ENCODE measurements at places on chromosomes 13 and 19. TPM values are rescaled to one million over a fixed set of nuclear protein-coding genes. Genes with fewer than 3 reads are reported as not detected.

GRCh38 chr13:40562975-40563349 is 103.5 kb downstream of the FOXO1 start:
- no peak overlapping the region for H3K4me3 ChIP-seq
- no peak for DNase-seq
- no peaks in the 10 kb centered on the region for H3K36me3 ChIP-seq
- H3K4me1 ChIP-seq: peaks cover 79% of the 10 kb centered on the region
- H3K27me3 ChIP-seq: no peaks in the 10 kb centered on the region

- H3K4me3 ChIP-seq: no peak overlapping the region
- DNase-seq: peak; percentile 18
- no peaks in the 10 kb centered on the region for H3K36me3 ChIP-seq
- H3K27ac ChIP-seq: peak overlapping the region; percentile 79
These were observed 155.9 kb upstream of the KLF12 start for GRCh38 chr13:74289861-74290773.

- H3K27me3 ChIP-seq: no peaks in the 10 kb centered on the region
- H3K4me1 ChIP-seq: peaks cover 30% of the 10 kb centered on the region
- H3K4me3 ChIP-seq: peak overlapping the region; percentile 74
- H3K36me3 ChIP-seq: no peaks in the 10 kb centered on the region
- peak overlapping the region; percentile 73 for H3K27ac ChIP-seq
These were observed 574 bp downstream of the SH3GL1 start for GRCh38 chr19:4399812-4400134.

DNA sequence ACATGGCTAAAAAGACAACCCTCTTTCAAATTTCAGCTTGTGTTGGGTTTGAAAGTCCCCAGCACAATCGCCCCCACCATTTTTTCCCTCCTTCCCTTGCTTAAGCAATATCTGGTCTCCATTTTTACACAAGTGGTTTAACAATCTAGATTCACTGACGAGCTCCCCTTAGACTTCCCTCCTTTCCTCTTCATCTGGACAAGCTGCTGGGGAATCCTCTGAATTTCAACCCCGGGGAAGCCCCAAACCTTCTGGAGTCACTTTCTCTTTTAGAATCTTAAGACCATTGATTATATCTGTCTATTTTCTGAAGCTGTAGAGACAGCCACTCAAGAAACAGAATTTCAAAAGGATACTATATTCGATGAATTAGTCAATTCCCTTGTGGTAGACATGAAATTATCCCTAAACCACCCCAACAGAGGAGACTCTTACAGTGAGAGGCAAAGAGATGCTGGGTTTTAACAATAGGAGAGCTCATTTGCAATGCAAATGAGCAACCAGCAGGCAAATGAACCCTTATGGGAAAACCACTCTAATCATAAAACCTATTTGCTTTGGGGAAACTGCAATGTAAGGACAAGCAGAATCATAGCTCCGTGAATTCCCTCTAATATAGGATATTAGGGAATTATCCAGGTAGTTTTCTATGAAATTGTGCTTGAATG is 78.9 kb downstream of the TEX26 start:
- no peaks in the 10 kb centered on the region for H3K27me3 ChIP-seq
- no peaks in the 10 kb centered on the region for H3K4me1 ChIP-seq
- no peak overlapping the region for H3K4me3 ChIP-seq
- no peaks in the 10 kb centered on the region for H3K36me3 ChIP-seq
- H3K27ac ChIP-seq: no peak overlapping the region
- no peak for DNase-seq

GRCh38 chr13:108708921-108709320 is 79.5 kb downstream of the MYO16 start:
- no peaks in the 10 kb centered on the region for H3K4me1 ChIP-seq
- H3K27ac ChIP-seq: no peak overlapping the region
- no peak overlapping the region for H3K4me3 ChIP-seq
- H3K27me3 ChIP-seq: no peaks in the 10 kb centered on the region
- DNase-seq: no peak

DNA sequence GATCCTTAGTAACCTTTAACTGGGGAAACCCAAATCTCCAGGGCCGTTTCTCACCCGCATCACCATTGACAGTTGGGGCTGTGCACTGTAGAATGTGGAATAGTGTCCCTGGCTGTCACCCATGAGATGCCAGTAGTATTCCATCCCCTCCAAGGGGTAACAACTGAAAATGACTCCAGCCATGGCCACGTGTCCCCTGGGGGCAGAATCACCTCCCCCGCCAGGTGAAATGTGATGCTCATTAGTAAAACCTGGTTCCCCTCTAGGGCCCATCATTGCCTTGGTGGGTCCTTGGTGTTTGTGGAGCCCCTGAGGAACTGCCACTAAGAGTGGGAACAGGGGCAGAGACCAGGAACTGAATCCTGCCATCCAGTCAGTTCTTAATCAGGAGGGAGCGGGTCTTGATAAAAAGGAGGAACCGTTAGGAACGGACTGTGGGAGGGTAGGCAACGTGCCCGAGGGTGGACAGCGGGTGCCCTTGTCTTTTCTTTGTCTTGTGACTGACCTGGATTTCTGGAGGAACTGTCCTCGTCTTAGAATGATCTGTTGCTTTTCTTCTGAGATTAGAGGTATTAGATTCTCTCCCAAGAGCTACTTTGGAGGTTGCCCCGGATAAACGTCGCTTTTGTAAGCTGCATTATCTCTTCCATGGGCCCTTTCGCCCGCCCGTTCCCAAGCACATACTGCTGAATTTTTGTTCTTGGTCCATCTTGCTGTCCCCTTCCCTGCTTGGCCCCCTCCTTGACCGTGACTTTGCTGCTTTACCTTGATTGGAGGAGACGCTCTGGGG is 3.5 kb downstream of the MYO9B start:
- peaks cover 11% of the 10 kb centered on the region for H3K4me1 ChIP-seq
- no peaks in the 10 kb centered on the region for H3K27me3 ChIP-seq
- H3K27ac ChIP-seq: peak overlapping the region; percentile 53
- H3K4me3 ChIP-seq: no peak overlapping the region

Gene ANGPTL8
- not detected for total RNA-seq

GRCh38 chr19:6778386-6778785 is 5.9 kb downstream of the VAV1 start:
- no peak overlapping the region for H3K4me3 ChIP-seq
- DNase-seq: no peak
- no peaks in the 10 kb centered on the region for H3K27me3 ChIP-seq
- H3K4me1 ChIP-seq: no peaks in the 10 kb centered on the region

Gene THSD8
- total RNA-seq: not detected

- DNase-seq: no peak
- H3K27ac ChIP-seq: no peak overlapping the region
- H3K27me3 ChIP-seq: no peaks in the 10 kb centered on the region
- H3K4me3 ChIP-seq: no peak overlapping the region
- peaks cover 27% of the 10 kb centered on the region for H3K4me1 ChIP-seq
- peaks cover 25% of the 10 kb centered on the region for H3K36me3 ChIP-seq
These were observed 1.6 kb downstream of the RPL18 start for GRCh38 chr19:48617146-48617937.

- H3K27me3 ChIP-seq: no peaks in the 10 kb centered on the region
- DNase-seq: no peak
- no peak overlapping the region for H3K4me3 ChIP-seq
- H3K4me1 ChIP-seq: no peaks in the 10 kb centered on the region
- peaks cover 7% of the 10 kb centered on the region for H3K36me3 ChIP-seq
These were observed 213.6 kb downstream of the RGCC start for GRCh38 chr13:41670873-41671443.

Gene BICRA
- total RNA-seq: 12.8 TPM

Gene ZNF99
- total RNA-seq: 0.22 TPM

DNA sequence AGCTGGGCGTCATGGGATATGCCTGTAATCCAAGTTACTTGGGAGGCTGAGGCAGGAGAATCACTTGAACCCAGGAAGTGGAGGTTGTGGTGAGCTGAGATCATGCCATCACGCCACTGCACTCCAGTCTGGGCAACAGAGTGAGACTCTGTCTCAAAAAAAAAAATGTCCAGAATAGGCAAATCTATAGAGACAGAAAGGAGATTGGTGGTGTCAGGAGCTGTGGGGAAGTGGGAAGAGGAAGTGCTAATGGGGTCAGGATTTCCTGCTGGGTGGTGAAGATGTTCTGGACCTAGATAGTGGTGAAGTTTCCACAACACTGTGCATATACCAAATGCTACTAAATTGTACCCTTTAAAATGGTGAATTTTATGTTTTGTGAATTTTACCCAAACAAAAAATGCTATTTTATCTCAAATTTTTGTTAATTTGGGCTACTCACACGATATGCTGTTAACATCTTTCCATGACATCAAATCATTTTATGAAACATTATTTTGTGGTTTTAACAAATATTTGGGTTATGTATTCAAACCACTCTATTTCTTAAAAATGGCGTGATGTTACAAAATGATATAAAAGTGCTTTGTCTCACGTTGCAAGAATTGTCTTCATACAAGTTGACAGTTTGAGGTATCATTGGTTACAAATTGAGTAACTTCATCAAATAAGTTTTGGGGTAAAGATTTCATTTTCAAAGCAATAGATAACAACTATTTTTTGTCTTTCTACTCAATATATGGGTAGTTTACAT is 7.4 kb upstream of the CYP4F3 start:
- DNase-seq: no peak
- peaks cover 3% of the 10 kb centered on the region for H3K27me3 ChIP-seq
- no peaks in the 10 kb centered on the region for H3K36me3 ChIP-seq
- no peak overlapping the region for H3K27ac ChIP-seq

- no peak for DNase-seq
- H3K27me3 ChIP-seq: no peaks in the 10 kb centered on the region
- H3K4me3 ChIP-seq: no peak overlapping the region
- no peaks in the 10 kb centered on the region for H3K36me3 ChIP-seq
- H3K27ac ChIP-seq: no peak overlapping the region
These were observed 7.7 kb upstream of the GPR18 start for GRCh38 chr13:99265821-99266426.

DNA sequence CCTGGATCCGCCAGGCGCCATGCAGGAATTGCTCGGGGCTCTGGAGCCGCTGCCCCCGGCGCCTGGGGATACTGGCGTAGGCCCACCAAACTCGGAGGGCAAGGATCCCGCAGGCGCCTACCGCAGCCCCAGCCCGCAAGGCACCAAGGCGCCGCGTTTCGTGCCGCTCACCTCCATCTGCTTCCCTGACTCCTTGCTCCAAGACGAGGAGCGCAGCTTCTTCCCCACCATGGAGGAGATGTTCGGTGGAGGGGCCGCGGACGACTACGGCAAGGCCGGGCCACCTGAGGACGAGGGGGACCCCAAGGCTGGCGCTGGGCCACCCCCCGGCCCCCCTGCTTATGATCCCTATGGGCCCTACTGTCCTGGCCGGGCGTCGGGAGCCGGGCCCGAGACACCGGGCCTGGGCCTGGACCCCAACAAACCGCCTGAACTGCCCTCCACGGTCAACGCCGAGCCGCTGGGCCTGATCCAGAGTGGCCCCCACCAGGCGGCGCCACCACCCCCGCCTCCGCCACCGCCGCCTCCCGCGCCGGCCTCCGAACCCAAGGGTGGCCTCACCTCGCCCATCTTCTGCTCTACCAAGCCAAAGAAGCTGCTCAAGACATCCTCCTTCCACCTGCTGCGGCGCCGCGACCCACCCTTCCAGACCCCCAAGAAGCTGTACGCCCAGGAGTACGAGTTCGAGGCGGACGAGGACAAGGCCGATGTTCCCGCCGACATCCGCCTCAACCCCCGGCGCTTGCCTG is 6.1 kb downstream of the PRR12 start:
- no peaks in the 10 kb centered on the region for H3K27me3 ChIP-seq
- H3K4me3 ChIP-seq: no peak overlapping the region
- H3K27ac ChIP-seq: no peak overlapping the region
- H3K36me3 ChIP-seq: peaks cover 67% of the 10 kb centered on the region
- peaks cover 11% of the 10 kb centered on the region for H3K4me1 ChIP-seq
- DNase-seq: no peak

DNA sequence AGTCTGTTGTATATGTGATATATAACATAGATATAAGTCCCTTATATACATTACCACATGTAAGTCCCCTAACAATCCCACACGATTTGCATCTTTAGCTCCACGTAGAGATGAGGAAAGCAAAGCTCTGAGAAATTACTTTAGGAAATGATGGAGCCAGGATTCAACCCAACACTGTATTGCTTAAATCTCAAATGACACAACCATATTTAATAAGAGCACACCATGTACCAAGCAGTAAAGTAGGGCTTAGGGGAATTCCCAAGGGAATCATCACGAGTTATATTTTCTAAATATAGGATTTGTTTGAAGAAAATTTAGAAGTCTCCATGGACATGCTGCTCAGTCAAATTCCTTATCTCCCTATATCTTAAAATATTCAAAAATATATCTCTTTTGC is 61.3 kb upstream of the POMP start:
- peaks cover 4% of the 10 kb centered on the region for H3K4me1 ChIP-seq
- H3K27ac ChIP-seq: no peak overlapping the region
- H3K27me3 ChIP-seq: no peaks in the 10 kb centered on the region
- no peak overlapping the region for H3K4me3 ChIP-seq
- DNase-seq: no peak

Gene IQCN
- total RNA-seq: 17.0 TPM

- no peak overlapping the region for H3K4me3 ChIP-seq
- no peaks in the 10 kb centered on the region for H3K27me3 ChIP-seq
- H3K27ac ChIP-seq: no peak overlapping the region
- DNase-seq: no peak
These were observed 158.0 kb downstream of the KCTD15 start for GRCh38 chr19:33954686-33955085.

Gene CIC
- total RNA-seq: 56.4 TPM

Gene ZNF154
- 18.0 TPM for total RNA-seq

- H3K4me1 ChIP-seq: no peaks in the 10 kb centered on the region
- no peaks in the 10 kb centered on the region for H3K27me3 ChIP-seq
- peak; percentile 17 for DNase-seq
- no peak overlapping the region for H3K27ac ChIP-seq
- H3K4me3 ChIP-seq: no peak overlapping the region
These were observed 28.6 kb downstream of the MARK4 start for GRCh38 chr19:45279587-45280192.

DNA sequence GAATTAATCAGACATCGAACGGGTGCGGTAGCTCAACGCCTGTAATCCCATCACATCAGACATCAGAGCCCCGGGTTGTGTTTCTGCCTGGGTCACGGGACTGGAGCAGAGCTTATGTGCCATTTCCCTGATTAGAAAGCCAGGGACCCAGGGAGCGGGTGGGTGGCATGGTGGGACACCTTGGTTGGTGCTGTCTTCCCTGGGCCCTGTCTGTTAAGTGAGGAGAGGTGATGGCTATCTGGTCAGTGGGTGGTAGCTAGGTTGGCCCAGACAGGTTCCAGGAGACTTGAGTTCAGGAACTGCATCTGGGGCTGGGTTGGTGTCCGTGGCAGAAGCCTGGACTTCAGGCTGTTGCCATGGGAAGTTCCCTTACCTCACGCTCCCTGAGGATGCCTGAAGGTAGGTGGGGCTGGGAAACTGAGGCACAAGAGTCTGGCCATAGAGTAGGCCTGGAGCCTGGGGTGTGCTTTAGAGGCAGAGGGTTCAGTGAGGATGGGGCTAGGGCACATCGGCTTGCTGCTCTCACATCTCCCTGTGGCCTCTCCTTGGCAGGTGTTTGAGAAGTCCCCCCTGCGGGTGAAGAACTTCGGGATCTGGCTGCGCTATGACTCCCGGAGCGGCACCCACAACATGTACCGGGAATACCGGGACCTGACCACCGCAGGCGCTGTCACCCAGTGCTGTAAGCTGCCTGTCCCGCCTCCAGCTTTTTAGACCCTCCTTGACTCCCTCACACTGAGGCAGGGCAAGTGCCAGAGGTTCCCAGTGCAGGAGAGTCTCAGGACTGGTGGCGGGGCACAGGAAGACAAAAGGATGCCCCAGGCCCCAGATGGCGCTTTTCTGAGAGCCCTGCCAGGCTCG is 2.1 kb downstream of the RPL18A start:
- no peaks in the 10 kb centered on the region for H3K27me3 ChIP-seq
- H3K27ac ChIP-seq: peak overlapping the region; percentile 84
- H3K4me1 ChIP-seq: peaks cover 61% of the 10 kb centered on the region
- H3K36me3 ChIP-seq: peaks cover 24% of the 10 kb centered on the region
- no peak overlapping the region for H3K4me3 ChIP-seq
- DNase-seq: no peak

- no peak overlapping the region for H3K4me3 ChIP-seq
- H3K27me3 ChIP-seq: no peaks in the 10 kb centered on the region
- no peaks in the 10 kb centered on the region for H3K36me3 ChIP-seq
- no peak for DNase-seq
These were observed 416.1 kb downstream of the ZNF536 start for GRCh38 chr19:30788105-30788765.
